IPS-NIHi11 (cell line): ENCODE measurements at places on chromosomes 12 and 14.

GRCh38 chr14:100130521-100130920 is 28.9 kb downstream of the DEGS2 start:
- no peak for DNase-seq

- peak; percentile 72 for DNase-seq
These were observed 37.5 kb downstream of the EMP1 start for GRCh38 chr12:13233830-13234641.

DNA sequence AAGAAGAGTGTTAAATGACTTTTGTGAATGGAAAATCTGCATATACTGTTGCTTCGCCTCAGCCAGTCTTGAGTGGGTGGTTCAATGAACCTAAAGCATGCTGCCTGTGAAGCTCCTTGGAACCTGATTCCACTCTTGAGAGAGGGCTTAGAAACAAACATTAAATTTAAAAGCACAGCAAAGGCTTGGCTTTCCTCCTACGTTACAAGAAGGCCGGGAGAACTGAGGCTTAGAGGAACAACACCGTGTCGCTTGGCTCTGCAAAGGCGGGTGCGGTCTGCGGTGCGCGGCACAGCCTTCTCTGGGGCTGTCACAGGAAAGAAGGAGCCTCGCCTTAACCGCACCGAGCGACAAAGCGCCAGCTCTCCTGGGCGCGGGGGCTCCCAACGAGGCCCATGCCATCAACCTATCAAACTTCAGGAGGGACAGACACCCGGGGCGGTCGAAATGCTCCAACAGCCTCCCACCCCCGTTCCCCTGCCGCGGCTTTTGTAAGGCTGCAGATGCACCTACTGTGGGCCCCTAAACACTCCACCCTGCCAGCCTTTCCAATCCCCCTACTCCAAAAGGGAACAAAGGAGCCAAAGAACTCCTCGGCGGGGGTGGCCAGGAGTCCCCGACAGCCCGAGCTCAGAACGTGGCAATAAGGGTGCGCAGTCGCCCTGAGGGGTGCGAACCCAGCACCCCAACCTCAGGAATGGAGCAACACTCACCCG is 729 bp downstream of the OSBPL8 start:
- DNase-seq: peak; percentile 47

DNA sequence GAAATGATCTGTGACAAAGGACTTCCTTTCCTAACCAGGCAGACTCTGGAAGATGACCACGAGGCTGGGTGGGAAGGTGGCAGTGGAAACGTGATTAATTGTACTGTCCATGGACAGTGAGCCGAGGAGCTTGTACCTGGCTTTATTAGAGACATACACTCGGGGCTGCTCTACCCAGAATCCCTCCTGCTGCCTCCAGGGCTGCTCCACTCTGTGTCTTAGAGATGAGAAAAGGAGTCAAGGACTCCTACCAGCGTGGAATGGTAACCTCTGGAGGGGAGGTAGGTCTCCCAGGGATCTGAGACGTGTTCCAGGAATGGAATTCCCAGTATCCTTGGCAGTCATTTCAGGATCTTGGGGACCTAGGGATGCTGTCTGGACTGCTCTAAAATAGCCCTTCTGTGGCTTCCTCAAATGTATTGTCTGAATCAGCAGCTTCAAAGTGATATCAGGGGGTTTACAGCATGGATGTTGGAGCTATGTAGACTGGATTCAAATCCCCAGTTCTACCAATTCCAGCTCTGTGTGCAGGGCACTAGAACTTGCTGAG is 237.8 kb downstream of the CACNA1C start:
- DNase-seq: no peak

DNA sequence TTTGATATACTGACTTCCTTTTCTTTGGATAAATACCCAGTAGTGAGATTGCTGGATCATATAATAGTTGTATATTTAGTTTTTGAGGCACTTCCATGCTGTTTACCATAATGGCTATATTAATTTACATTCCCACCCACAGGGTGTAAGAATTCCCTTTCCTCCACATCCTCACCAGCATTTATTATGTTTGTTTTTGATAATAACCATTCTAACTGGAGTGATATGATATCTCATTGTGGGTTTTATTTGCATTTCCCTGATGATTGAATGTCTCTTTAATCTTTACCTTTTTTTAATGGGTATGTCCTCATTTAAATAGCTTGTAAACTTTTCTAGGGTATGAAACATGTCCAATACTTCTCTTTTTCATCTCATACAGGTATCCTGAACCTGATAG is 11.6 kb upstream of the SAV1 start:
- DNase-seq: no peak
